ENCODE measurements at places on chromosomes 6 and 20.

GRCh38 chr20:25619514-25619913, 4.3 kb downstream of the NANP start:
- DNase-seq = no peak

GRCh38 chr6:37551002-37551401, 51.3 kb upstream of the CCDC167 start:
- no peak for DNase-seq

- DNase-seq = no peak
These were observed 43.0 kb upstream of the SYNCRIP start for GRCh38 chr6:85685713-85686112.

GRCh38 chr6:101543796-101544195, 150.3 kb downstream of the GRIK2 start:
- no peak for DNase-seq

GRCh38 chr6:75694406-75694805, 54.6 kb upstream of the MYO6 start:
- no peak for DNase-seq

GRCh38 chr6:17768388-17768787, 61.7 kb upstream of the NUP153 start:
- no peak for DNase-seq

All from transverse colon (tissue), 4 donors.